Endothelial cell of umbilical vein (primary cell): ENCODE measurements at places on chromosomes 5 and 9. TPM values are rescaled to one million over a fixed set of nuclear protein-coding genes. Genes with fewer than 3 reads are reported as not detected.

DNA sequence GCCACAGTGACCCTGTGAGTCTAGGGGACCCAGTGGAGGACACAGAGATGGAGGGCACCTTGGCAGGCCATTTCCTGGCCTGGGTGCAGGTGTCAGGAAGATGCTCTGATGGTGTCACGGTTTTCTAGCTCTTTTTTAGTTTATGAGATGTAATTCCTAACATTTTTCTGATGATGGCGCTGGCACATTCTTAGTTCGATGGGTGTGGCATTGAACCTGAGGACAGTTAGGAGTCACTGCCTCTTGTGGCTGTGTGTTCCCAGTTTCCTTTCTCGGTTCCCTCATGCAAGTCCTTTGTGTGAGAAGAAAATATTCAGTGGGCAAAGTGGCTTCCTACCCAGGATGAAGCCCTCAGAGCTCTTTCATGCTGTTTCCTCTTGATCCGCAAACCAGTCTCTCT, 129.4 kb upstream of the ICE1 start:
- DNase-seq, result no peak

The IGFBPL1 gene
- not detected in 2 replicates for total RNA-seq

The TMEM171 gene
- total RNA-seq, result 5.0 and 5.6 TPM in 2 replicates

GRCh38 chr5:4216142-4216541, 620.5 kb downstream of the IRX1 start:
- no peak for DNase-seq

DNA sequence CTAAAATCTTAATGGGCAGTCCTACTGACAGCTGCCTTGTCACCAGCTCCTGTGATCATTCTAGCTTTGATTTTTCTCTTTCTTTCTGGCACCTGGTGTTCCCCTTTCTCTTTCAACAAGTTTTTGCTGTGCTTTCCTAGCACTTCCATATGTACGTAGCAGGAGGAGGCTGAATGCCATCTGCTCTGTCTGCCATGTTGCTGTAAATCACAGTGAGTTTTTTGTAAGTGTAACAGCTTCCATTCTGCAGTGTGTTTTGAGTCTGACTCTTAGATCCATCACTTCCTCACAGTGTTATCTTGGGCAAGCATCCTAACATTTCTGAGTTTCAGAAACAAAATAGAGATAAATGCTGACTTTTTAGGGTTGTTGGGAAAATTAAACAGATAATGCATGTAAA, 247.9 kb downstream of the DOCK8 start:
- DNase-seq, result no peak

The PAEP gene
- total RNA-seq, result not detected in 2 replicates

The HCN1 gene
- not detected in 2 replicates for total RNA-seq

GRCh38 chr9:135039916-135040645, 47.4 kb upstream of the OLFM1 start:
- no peak for DNase-seq

DNA sequence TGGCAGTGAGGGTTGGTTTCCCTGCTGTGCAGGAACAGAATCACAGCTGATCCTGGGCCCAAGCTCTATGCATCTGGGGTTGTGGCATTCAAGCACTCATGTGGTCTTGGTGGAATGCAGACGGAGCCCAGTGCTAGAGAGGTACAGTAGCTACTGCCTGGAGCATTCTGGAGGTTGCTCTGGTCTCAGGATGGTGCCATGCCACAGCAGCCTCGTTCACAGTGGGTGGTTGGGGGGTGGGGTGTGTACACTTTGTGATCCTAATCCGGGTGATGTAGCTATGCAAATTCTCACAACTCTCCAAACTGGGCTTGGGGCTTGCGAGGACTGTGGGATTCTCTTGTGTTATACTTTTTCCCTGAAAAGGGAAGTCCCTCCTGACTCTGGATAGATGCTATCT, 45.2 kb downstream of the FGD3 start:
- DNase-seq, result no peak

GRCh38 chr5:179051784-179052183, 8.4 kb upstream of the ZNF354C start:
- no peak for DNase-seq

The TCF7 gene
- 2.3 and 2.5 TPM in 2 replicates for total RNA-seq

DNA sequence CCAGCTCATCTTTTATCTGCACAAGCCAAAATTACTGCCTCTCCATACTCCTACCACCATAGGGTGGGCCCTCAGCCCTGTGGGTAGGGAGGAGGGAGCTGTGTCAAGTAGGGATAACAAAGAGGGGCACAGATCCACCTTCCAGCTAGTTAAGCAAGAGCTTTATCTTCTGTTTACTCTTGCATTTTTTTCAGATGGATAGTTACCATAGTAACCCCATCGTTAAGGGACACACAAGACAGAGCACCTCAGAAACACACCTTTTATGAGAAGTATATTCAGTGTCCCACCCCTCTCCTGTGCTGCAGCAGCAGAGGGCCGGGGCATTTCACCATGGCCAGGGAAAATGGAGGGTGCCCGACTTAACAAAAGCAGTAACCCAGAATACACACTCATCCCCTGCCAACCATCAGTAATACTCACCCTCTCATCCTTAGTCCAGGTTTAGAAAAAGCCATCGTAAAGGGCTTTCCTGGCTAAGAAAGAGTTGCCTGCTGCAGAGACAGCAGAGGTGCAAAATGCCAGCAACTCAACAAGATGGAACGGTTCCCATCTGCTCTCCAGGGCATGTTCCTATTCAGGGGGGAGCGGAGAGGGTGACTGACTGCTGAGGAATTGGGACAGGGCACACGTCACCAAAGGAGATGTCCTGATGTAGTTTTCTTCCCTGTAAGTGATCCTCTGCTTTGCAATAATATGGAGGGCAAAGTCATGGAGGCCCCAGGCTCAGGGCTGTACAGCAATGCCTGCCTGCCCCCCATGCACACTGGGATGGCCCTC, 25.1 kb downstream of the MACROH2A1 start:
- no peak for DNase-seq

- no peak for DNase-seq
These were observed 593 bp downstream of the STPG3 start for GRCh38 chr9:137251490-137252268.

- no peak for DNase-seq
These were observed 35.2 kb downstream of the PCA3 start for GRCh38 chr9:76799473-76799872.

The ISL1 gene
- total RNA-seq, result 0.53 and 1.1 TPM in 2 replicates

DNA sequence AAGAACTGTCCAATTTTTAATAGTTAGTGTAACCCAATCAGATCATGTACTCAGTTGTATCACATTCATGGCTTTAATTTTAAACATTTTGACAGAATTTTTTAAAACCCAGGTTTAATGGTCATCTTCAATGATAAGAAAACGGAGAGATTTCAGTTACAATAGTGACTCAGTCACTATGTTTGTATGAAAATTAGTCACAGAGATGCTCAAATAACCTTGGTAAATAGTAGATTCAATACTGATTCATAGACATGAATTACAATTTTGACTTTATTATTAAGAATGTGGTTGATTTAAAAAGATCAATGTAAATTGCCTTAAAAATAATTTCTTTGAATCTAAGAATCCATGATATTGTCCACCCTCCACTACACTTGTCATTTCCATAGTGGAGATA, 64.6 kb upstream of the TYRP1 start:
- no peak for DNase-seq

GRCh38 chr5:59768152-59769040, 125.1 kb downstream of the PDE4D start:
- peak; percentile 94 for DNase-seq

The IFT74 gene
- total RNA-seq, result 7.8 and 10.8 TPM in 2 replicates

GRCh38 chr9:482739-483138, 268.1 kb downstream of the DOCK8 start:
- DNase-seq, result no peak

DNA sequence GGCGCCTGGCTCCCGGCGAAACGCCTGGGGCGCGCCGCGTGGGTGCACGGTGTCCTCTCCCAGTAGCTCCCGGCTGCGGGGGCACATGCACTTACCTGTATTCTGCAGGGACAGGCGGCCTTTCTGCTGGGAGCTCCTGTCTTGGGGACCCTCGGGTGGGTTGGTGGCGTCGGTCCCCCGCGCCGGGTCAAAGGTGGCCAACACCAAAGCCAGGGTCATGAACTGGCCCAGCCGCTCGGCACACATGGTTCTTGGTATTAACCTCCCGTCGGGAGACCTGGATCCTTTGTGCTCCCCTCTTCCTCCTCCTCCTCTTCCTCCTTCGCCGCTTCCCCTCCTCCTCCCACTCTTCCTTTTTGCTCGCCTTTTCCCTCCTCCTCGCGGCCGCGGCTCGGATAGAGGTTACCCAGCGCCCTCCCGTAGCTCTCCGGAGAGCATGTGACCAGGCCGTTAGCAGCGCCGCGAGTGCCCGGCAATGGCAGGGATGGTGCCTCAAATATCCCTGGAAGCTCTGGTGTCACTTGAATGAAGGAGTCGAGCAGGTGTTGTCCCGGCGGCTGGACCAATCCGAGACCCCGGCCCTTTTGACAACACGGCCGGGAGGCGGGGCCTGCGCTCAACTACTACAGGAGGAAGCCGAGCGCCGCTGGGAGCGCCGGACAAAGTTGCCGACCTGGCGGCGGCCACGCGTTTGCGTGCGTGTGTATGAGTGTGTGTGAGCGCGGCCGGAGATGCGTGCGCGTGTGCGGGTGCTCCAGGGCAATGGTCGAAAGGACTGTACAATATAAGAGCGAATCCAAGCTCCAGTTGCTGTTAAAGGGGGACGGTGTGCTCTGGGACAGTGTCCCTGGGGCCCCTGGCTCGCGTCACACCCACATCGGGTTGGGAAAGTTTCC, at the start of gene STC2:
Gene STC2 (minus strand): TSS at position 467 of the 896 bp plus-strand sequence. CDS start 221 bp downstream, at position 246.
- DNase-seq, result peak; percentile 82

GRCh38 chr5:32859211-32859641, 148.1 kb downstream of the NPR3 start:
- DNase-seq, result no peak

The ZNF474 gene
- 0.16 TPM in 1 of 2 replicates, not detected in the other for total RNA-seq

GRCh38 chr5:24363789-24364481, 280.8 kb downstream of the CDH10 start:
- no peak for DNase-seq

The SLC34A3 gene
- total RNA-seq, result not detected in 2 replicates

DNA sequence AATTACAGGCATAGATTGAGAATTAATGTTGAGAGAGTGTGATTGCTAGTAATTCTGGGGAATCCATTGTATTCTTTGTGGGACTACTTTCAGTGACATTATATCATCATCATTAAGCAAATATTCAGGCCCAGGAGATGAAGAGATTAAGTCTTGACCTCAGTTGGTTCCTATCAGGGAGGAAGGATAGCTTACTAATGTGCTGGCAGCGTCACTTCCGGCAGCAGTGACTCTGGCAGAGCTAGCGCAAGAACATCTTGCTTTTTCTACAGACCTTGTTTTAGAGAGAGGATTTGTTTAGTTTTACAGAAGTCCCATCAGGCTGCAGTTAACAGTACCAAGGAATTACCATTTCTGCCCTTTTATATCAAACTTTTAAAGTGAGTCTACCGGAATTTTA, 20.3 kb downstream of the OSTF1 start:
- DNase-seq, result peak; percentile 80

GRCh38 chr5:104170926-104171325, 608.3 kb upstream of the NUDT12 start:
- no peak for DNase-seq

The CATSPER3 gene
- total RNA-seq, result 0.71 TPM in 1 of 2 replicates, not detected in the other

- DNase-seq, result no peak
These were observed 1688.2 kb downstream of the EFNA5 start for GRCh38 chr5:105982526-105982925.

The PCDH12 gene
- total RNA-seq, result 18.5 and 20.4 TPM in 2 replicates

- no peak for DNase-seq
These were observed 43.4 kb upstream of the RGS7BP start for GRCh38 chr5:64462391-64462790.

The F2RL2 gene
- 10.2 and 19.8 TPM in 2 replicates for total RNA-seq

The EEIG1 gene
- total RNA-seq, result 16.4 and 19.0 TPM in 2 replicates

DNA sequence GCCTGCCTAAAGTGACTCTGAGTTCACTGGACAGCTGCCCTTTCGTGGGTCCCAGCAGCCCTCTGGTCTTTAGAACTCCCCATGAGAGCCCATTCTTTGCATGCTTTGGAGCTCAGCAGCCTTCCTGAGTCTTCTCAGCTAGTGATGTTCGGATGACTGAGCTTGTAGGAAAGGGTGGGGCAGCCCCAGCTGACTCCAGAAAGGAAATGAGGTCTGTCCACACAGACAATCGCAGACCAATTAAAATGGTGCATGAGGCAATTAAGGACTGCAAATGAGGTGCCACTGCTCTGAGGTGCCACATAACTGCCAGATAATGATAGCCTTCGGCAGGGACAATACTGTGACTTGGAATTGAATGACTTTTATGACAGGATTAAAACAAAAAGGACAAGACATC, 25.4 kb upstream of the TOMM5 start:
- no peak for DNase-seq

The C5orf52 gene
- total RNA-seq, result not detected in 2 replicates

DNA sequence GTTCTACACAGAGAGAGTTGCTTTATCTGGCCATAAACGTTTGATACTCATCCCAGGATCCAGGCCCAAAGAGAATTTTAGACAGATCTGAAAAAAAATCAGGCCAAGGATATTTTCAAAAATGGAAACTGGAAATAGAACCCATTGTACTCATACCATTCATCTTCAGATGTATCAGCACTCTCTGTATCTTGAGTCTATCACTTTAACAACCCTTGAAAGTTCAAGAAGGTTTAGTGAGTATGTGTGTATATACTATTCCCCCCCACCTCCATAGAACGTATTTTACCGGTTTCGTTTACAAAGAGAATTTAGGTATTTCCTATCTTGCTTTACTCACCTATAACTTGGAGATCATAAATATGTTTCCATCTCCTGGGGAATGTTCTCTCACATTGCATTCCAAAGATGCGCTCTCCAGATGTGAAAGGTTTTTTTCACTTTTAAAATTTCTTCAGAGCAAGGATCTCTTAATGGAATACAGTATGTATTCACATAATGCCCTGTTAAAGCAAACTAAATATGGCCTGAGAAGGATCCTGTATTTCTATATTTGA, 105.5 kb upstream of the TUT7 start:
- DNase-seq, result no peak

The HAVCR1 gene
- total RNA-seq, result not detected in 2 replicates

The NUTM2F gene
- total RNA-seq, result not detected in 2 replicates

GRCh38 chr9:130493476-130493875, 48.7 kb downstream of the ASS1 start:
- no peak for DNase-seq
